H9 (cell line): ENCODE measurements at places on chromosomes 6 and 20. TPM values are rescaled to one million over a fixed set of nuclear protein-coding genes. Genes with fewer than 3 reads are reported as not detected.
A peak's percentile ranks its signal among the peaks of the same experiment; 100 is the strongest.

- no peak for DNase-seq
- H3K27me3 ChIP-seq, result no peaks in the 10 kb centered on the region
- H3K4me1 ChIP-seq, result no peaks in the 10 kb centered on the region
- H3K4me3 ChIP-seq, result no peak overlapping the region
- no peaks in the 10 kb centered on the region for H3K36me3 ChIP-seq
These were observed 161.5 kb downstream of the HIVEP2 start for GRCh38 chr6:142783499-142783898.

DNA sequence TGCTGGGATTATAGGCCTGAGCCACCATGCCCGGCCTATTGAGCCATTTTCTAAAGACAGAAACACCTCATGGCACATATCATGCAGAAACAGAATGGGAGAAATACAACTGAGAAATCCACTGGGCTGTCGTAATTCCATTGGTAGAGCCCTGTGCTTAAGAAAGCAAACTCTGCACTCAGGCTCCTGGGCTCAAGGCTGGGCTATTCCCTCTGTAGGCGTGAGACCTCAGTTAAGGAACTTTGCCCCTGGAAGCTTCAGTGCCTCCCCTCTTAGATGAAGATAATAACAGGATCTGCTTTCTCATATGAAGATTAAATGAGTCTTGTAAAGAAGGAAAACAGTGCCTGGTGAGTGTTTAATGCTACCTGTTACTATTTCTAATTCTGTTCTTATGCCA is 120.3 kb downstream of the PXDC1 start:
- H3K27ac ChIP-seq, result no peak overlapping the region
- no peak for DNase-seq
- no peaks in the 10 kb centered on the region for H3K27me3 ChIP-seq

DNA sequence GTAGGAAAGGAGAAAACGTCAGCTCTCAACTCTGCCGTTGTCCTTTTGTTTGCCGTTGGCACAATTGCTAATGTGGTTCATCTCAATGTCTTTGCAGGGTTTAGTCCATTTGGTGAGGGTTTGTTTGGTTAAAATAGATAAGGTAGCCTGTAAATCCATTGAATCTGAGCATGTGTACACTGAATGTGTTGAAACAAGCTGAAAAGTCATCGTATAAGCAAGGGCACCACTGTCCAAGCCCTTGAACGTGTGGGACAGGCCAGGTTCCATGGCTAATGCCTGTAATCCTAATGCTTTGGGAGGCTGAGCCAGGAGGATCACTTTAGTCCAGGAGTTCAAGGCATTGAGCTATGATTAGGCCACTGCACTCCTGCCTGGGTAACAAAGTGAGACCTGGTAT is 224.7 kb upstream of the PLCB4 start:
- peaks cover 5% of the 10 kb centered on the region; the same call in 2 of the 3 replicates for H3K36me3 ChIP-seq
- no peaks in the 10 kb centered on the region for H3K4me1 ChIP-seq
- no peak for DNase-seq
- H3K27ac ChIP-seq, result no peak overlapping the region
- H3K4me3 ChIP-seq, result no peak overlapping the region

- no peak overlapping the region for H3K4me3 ChIP-seq
- no peak overlapping the region for H3K27ac ChIP-seq
- peaks cover 3% of the 10 kb centered on the region; the same call in 1 of the 2 replicates for H3K36me3 ChIP-seq
- H3K4me1 ChIP-seq, result no peaks in the 10 kb centered on the region; the same call in 1 of the 2 replicates
- no peak for DNase-seq
These were observed 8.7 kb downstream of the ARMC12 start for GRCh38 chr6:35745509-35745908.

- H3K27me3 ChIP-seq, result no peaks in the 10 kb centered on the region; the same call in 1 of the 2 replicates
- peak; percentile 87 for DNase-seq
- H3K4me1 ChIP-seq, result no peaks in the 10 kb centered on the region
- no peaks in the 10 kb centered on the region for H3K36me3 ChIP-seq
- no peak overlapping the region for H3K4me3 ChIP-seq
These were observed 57.4 kb downstream of the ARHGAP40 start for GRCh38 chr20:38658879-38659596.

GRCh38 chr6:116221911-116222310 is 32.0 kb downstream of the TSPYL4 start:
- H3K27me3 ChIP-seq, result no peaks in the 10 kb centered on the region
- DNase-seq, result no peak
- H3K36me3 ChIP-seq, result no peaks in the 10 kb centered on the region; the same call in 1 of the 3 replicates

DNA sequence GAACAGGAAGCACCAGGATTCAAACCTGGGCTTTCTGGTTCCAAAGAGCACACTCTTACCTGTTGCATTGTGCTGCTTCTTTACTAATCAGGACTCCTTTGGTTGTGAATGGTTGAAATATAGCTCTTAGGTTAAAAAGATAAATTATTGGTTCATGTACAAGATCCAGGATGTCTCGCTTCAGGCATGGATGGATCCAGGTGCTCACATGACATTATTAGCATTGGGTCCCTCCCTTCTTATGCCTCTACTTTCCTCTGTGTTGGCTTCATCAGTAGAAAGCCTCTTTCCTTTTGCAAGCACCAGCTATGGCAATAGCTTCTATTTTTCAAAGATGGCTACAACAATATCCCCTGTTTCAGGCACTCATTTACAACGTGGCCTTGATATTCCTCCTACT is 217.7 kb upstream of the SULF2 start:
- H3K4me3 ChIP-seq, result no peak overlapping the region
- peaks cover 7% of the 10 kb centered on the region; the same call in 1 of the 2 replicates for H3K4me1 ChIP-seq
- peaks cover 13% of the 10 kb centered on the region for H3K36me3 ChIP-seq

- no peaks in the 10 kb centered on the region for H3K4me1 ChIP-seq
- H3K27ac ChIP-seq, result no peak overlapping the region
- no peaks in the 10 kb centered on the region for H3K27me3 ChIP-seq
- no peak for DNase-seq
These were observed 96.1 kb upstream of the ARMC2 start for GRCh38 chr6:108751851-108752732.

DNA sequence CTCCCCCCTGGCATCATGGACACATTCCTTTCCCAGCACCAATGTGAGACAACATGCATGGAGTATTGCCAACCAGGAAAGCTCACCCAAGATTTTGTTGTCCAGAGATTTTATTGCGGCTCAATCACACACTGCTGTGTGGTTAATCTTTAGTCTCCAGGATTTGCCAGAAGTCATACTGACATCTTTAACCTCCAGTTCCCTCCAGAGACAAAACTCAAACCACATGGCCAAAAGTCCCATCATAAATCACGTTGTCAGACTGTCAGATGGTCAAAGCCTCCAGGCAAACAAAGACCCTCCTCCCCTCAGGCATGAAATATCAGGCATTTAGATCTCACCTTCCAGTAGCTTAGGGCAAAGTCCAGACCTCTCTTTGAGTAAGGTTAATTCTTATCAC is 97.3 kb upstream of the OPRM1 start:
- peaks cover 4% of the 10 kb centered on the region; the same call in 1 of the 2 replicates for H3K4me1 ChIP-seq
- no peak for DNase-seq
- no peak overlapping the region for H3K4me3 ChIP-seq
- H3K27me3 ChIP-seq, result no peaks in the 10 kb centered on the region

DNA sequence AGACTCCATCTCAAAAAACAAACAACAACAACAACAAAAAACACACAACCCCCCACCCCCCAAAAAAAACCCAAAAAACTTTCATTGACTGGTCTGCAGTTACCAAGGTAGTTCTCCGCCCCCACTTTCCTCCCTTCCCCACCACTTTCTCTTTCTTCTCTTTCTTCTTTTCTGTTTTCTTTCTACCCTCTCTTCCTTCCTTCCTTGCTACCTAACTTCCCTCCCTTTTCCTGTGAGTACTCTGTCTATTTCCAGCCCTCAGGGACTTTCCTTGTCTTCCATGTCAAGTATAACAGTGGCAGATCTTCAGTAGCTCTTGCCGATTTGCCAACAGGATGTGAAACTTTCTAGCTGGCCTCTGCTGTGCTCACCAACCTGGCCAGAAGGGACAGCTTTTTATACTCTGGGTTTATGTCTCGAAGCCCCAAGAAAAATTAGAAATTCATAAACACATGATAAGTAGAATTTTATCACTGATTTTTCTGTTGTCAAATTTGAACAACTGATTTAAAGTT is 399.5 kb downstream of the QKI start:
- no peak for DNase-seq
- no peaks in the 10 kb centered on the region for H3K4me1 ChIP-seq
- no peaks in the 10 kb centered on the region for H3K27me3 ChIP-seq
- no peaks in the 10 kb centered on the region for H3K36me3 ChIP-seq
- H3K4me3 ChIP-seq, result no peak overlapping the region

GRCh38 chr6:107217248-107217647 is 101.9 kb upstream of the BEND3 start:
- no peaks in the 10 kb centered on the region for H3K27me3 ChIP-seq
- H3K27ac ChIP-seq, result no peak overlapping the region
- DNase-seq, result no peak
- H3K36me3 ChIP-seq, result no peaks in the 10 kb centered on the region
- H3K4me3 ChIP-seq, result no peak overlapping the region
- no peaks in the 10 kb centered on the region for H3K4me1 ChIP-seq

DNA sequence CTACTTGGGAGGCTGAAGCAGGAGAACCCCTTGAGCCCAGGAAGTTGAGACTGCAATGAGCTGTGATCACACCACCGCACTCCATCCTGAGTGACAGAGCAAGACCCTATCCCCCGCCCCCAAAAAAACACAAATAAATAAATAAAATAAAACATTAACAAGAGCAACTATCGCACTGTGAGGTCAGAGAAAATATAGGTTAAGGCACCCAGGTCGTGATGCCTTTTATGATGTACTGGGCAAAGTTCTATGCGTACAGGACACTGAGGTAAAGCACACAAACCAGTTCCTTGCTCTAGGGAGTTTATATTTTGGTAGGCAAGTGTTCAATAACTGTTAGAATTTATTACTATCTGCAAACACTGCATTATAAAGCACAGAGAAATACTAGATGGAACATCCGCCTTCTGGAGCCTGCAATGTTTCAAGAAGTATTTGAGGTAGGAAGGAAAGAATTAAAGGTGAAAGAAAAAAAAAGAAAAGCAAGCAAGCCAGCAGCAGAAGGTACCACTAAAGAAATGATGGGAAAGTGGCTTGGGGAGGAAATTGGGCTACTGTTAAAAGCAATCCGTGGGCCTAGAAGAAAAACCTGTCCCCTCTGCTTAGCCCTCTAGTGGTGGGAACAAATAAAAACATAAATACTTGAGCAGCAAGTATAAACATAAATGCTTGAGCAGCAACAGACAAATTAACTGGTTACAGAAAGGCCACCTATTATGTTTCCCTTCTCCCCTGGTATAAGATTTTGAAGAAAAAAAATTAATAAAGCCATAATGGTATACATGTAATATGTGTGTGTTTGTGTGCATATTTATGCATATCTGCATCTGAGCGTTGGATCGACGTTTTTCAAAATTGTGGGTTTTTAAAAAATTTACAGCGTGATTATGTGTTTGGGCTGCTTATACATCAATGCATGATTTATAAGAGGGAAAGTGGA is 128.0 kb downstream of the PHACTR1 start:
- H3K27me3 ChIP-seq, result no peaks in the 10 kb centered on the region
- no peak overlapping the region for H3K4me3 ChIP-seq
- H3K4me1 ChIP-seq, result no peaks in the 10 kb centered on the region; the same call in 1 of the 2 replicates
- no peak for DNase-seq
- H3K27ac ChIP-seq, result no peak overlapping the region

DNA sequence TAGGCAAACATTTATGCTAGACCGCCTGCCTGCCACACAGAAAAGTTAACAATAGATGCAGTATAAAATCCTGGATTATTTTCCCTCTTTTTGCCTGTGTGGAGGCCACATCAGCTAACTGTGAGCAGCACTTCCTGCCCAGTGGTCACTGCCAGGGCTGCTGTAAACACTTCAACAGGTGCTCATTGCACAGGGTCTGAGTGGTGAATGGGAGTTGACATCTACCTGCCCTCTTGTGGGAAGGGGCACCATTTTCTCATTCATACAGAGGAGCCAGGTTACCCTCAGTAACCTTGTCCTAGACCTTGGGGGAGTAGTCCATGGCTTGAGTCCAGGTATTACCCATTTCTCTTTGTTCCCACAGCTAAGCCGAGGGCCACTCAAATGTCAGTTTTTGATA is 235.3 kb downstream of the TMEM242 start:
- H3K4me1 ChIP-seq, result peaks cover 11% of the 10 kb centered on the region
- H3K36me3 ChIP-seq, result peaks cover 15% of the 10 kb centered on the region
- no peak overlapping the region for H3K4me3 ChIP-seq
- no peak overlapping the region for H3K27ac ChIP-seq

GRCh38 chr6:31094389-31094881 is 17.9 kb downstream of the C6orf15 start:
- DNase-seq, result no peak
- H3K36me3 ChIP-seq, result no peaks in the 10 kb centered on the region
- H3K27ac ChIP-seq, result no peak overlapping the region
- no peak overlapping the region for H3K4me3 ChIP-seq

- no peaks in the 10 kb centered on the region for H3K27me3 ChIP-seq
- no peak overlapping the region for H3K27ac ChIP-seq
- H3K4me3 ChIP-seq, result no peak overlapping the region
- DNase-seq, result no peak
These were observed 10.7 kb downstream of the SPATA2 start for GRCh38 chr20:49904440-49905214.

DNA sequence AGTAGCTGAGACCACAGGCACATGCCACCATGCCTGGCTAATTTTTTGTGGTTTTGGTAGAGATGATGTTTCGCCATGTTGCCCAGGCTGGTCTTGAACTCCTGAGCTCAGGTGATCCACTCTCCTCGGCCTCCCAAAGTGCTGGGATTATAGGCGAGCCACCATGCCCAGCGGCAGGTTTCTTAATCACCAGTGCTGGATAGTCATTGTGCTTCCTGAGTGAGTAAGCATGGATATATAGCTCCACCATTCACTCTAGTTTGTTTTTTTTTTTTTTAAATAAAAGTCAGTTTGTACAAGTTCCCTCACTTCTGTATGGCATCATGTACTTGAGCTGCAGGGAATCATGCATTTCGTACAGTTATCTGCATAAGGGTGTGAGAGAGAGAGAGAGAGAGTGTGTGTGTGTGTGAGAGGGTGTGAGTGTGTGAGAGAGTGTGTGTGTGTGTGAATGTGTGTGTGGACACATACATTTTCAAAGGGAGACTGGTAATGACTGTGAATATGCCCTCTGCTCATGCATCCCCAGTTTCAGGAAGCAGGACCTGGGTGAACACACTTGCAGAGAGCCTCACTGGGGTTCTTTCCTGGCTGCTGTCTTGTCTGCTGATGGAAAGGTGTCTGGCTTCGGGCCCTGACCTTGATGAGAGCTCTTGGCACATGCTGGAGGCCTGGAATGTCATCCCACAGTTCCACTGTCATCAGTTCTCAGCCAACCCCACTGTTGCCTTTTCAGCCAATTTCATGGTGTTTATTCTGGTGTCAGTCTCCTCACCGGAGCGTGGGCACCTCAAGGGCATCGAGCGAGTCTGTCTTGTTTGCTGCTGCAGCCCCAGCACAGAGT is 65.0 kb upstream of the XRN2 start:
- H3K4me3 ChIP-seq, result no peak overlapping the region
- no peaks in the 10 kb centered on the region for H3K27me3 ChIP-seq
- peaks cover 5% of the 10 kb centered on the region; the same call in 1 of the 2 replicates for H3K36me3 ChIP-seq
- no peak for DNase-seq
- H3K27ac ChIP-seq, result no peak overlapping the region
- no peaks in the 10 kb centered on the region; the same call in 1 of the 2 replicates for H3K4me1 ChIP-seq

- no peaks in the 10 kb centered on the region for H3K4me1 ChIP-seq
- H3K4me3 ChIP-seq, result no peak overlapping the region
- H3K27ac ChIP-seq, result no peak overlapping the region
- peak; percentile 3 for DNase-seq
- no peaks in the 10 kb centered on the region for H3K27me3 ChIP-seq
These were observed 7.5 kb downstream of the APMAP start for GRCh38 chr20:24984961-24985640.

CLPSL2 gene
- total RNA-seq, result 4.4 and 6.0 TPM in 2 replicates

SCP2D1 gene
- total RNA-seq, result not detected in 2 replicates

SNAP25 gene
- 0.13 and 0.35 TPM in 2 replicates for total RNA-seq

RCAN2 gene
- total RNA-seq, result 3.0 TPM in 2 replicates

SGK2 gene
- total RNA-seq, result not detected in 2 replicates

DLK2 gene
- total RNA-seq, result 0.57 and 0.96 TPM in 2 replicates

TAGAP gene
- not detected in 2 replicates for total RNA-seq

SULF2 gene
- total RNA-seq, result 30.9 and 31.2 TPM in 2 replicates

GHRH gene
- total RNA-seq, result 0.68 TPM in 1 of 2 replicates, not detected in the other

KIF25 gene
- total RNA-seq, result 0.22 and 0.59 TPM in 2 replicates

BCAS1 gene
- total RNA-seq, result 0.15 and 0.37 TPM in 2 replicates

TRIM40 gene
- not detected in 2 replicates for total RNA-seq
